GM23248 (cell line): ENCODE measurements at places on chromosomes 1 and 21.
A peak's percentile ranks its signal among the peaks of the same experiment; 100 is the strongest.

- DNase-seq = no peak
Observed at GRCh38 chr1:47515164-47515789, 77.4 kb downstream of the FOXD2 start.

DNA sequence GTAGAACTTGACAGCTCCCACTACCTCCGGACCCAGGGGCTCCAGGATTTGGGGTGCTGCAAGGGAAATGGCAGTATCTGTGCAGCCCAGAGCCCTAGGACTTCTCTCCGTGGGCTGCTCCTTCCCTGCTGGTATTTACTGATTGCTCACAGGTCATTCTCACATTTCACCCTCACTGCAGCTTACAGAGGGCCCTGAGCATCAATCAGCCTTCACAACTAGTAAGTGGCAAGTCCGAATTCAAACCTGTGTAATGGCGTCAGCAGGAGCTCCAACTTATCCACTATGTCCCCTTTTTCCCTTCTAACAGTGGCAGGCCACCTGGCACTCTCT lies 32.4 kb downstream of the PIK3C2B start:
- no peak for DNase-seq

- DNase-seq = no peak
Observed at GRCh38 chr1:92017656-92018055, 12.1 kb upstream of the EPHX4 start.

GRCh38 chr1:100995198-100995988 lies 30.2 kb downstream of the DPH5 start:
- no peak for DNase-seq

DNA sequence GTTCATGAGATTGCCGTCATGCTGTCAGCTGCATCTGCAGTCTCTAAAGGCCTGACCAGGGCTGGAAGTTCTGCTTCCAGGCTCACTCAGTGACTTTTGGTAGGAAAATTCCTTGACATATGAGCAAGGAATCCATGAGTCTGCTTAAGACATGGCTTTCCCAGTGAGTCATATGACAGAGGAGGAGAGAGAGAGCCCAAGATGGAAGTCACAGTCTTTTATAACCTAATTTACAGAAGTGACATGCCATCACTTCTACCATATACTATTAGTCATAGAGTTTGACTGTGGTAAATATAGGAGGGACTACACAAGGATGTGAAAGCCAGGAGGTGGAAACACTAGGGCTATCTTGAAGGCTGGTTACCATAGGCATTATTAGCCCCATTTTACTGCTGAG lies 115.2 kb downstream of the ROR1 start:
- peak; percentile 85 for DNase-seq

GRCh38 chr1:161725908-161726472 lies 4.6 kb downstream of the FCRLB start:
- peak; percentile 80 for DNase-seq

DNA sequence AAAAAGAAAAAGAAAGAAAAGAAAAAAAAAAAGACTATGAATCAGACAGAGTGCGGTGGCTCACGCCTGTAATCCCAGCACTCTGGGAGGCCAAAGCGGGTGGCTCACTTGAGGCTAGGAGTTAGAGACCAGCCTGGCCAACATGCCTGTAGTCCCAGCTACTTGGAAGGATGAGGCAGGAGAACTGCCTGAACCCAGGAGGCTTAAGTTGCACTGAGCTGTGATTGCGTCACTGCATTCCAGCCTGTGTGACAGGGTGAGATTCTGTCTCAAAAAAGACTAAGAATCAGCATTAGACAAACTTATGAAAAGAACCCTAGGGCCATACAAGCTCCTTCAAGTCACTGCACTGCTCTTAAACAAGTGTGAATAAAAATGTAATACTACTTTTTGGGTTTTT lies 16.9 kb downstream of the PSMB4 start:
- peak; percentile 82 for DNase-seq

DNA sequence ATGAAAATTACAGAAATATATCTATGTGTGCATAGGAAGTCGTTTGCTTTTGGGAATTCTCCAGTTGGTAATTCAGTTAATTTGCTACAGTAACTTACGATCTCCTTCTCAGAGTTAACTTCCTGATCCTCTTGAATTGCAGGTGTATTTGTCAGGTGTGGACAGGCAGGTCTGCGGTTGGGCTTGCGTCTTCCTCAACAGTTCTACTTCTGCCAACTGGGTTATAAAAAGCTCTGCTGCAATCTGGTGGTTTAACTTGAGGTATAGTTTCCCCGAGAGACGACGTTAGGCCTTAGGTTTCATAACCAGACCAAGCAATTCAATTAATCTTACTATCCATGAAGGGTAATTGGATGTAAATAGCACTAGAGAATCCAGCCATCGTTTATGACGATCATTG lies 88.2 kb downstream of the GABPA start:
- DNase-seq = no peak

GRCh38 chr1:24322470-24323177 lies 3.5 kb downstream of the GRHL3 start:
- no peak for DNase-seq

DNA sequence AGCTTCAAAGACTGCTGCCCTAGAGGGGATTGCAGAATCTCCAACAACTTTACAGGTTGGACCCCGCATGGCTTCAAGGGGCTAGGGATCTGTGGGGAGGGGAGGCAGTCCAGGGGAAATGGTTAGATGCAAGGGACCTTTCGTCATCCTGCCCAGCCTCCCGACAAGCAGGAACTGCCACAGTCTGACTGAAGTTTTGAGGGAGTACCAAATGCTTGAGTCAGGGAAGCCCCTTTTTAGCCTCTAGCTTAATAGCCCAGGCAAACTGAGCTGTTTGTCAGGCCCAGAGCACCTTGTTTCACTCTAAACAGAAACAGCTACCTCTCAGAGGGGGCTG lies 1.1 kb downstream of the TOR3A start:
- peak; percentile 63 for DNase-seq

- no peak for DNase-seq
Observed at GRCh38 chr21:45940621-45941337, 40.8 kb upstream of the COL6A1 start.

GRCh38 chr1:93223023-93223675 lies 42.6 kb downstream of the CCDC18 start:
- no peak for DNase-seq

DNA sequence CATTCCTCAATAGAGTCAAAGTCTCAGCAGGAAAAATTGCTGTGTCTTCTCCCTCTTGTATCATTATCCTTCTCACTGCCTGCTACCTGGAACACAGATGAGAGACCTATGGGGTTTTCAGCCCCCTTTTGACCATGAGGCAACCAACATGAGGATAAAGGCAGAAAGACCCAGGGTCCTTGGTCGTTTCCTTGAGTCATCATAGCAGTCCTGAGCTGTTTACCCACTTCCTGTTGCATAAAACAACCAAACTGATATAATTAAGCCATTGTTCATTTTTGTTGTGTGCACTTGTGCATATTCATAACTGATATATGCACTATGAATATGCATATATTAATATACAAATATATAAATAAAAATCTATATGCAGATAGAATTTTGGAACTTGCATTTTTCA lies 188.3 kb upstream of the MAP1LC3C start:
- no peak for DNase-seq

DNA sequence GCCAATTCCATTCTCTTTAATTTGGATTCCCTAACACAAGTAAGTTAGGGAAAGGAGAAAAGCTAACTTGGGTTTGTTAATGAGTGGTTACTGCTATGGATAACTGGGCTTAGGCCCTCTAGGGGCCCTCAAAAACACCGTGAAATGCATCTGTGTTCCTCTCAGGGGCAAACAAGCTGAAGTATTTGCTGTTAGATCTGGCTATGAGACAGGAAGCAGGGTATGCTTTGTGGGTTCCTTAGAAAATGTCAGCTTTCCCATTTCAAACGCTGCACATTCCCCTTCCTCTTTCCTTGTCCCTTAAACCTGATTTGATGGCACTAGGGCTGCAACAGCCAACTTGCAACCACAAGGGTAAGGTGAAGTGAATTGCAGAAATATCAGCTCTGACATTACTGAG lies 5.7 kb upstream of the CAP1 start:
- no peak for DNase-seq

- no peak for DNase-seq
Observed at GRCh38 chr1:10065344-10065685, 32.6 kb downstream of the UBE4B start.

- DNase-seq = no peak
Observed at GRCh38 chr1:18849261-18849711, 10.2 kb downstream of the TAS1R2 start.

- DNase-seq = peak; percentile 70
Observed at GRCh38 chr1:67717876-67718275, 32.9 kb downstream of the GADD45A start.

DNA sequence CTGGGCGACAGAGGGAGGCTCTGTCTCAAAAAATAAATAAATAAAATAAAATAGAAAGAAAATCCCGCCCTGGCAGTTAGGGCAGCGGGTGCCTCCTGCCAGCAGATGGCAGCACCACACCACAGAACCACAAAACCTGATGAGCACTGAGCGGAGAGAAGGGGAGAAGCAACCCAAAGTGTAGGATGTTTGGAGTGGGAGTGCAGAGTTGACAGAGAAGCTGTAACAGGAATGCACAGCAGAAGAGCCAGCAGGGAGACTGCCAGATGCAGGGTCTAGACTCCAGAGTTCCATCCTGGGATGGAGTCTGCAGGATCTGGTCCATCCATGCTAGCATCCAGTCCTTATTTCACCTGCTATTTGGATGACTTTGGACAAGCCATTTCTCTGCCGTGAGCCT lies 29.7 kb upstream of the KIRREL1 start:
- DNase-seq = peak; percentile 79

GRCh38 chr1:204672482-204673121 lies 12.9 kb downstream of the LRRN2 start:
- no peak for DNase-seq

GRCh38 chr1:238223076-238223640 lies 332.4 kb upstream of the ZP4 start:
- DNase-seq = no peak

GRCh38 chr1:208534599-208534897 lies 290.4 kb upstream of the PLXNA2 start:
- no peak for DNase-seq

- DNase-seq = no peak
Observed at GRCh38 chr1:99370476-99370875, 106.2 kb downstream of the PLPPR4 start.

- DNase-seq = no peak
Observed at GRCh38 chr1:65729259-65729658, 63.4 kb upstream of the PDE4B start.

GRCh38 chr1:88956003-88956402 lies 36.4 kb downstream of the KYAT3 start:
- no peak for DNase-seq

DNA sequence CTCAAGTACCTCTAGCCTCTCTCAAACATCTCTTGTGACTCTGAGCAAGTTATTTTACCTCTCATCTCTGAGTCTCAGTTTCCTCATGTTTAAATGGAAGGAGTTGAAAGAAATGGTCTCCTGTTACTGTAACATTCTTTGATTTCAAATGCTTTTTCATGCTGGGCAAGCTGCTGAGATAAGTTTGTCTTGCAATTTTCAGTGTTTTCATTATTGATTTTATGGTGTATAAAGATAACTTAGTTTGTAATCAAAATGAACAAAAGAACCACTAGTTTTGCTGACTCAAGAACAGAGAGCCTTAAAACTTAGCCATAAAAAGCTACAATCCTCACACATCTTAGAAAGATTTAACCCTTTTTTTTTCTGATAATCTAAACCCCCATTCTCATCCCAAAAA lies 4.5 kb downstream of the LIPI start:
- DNase-seq = no peak

DNA sequence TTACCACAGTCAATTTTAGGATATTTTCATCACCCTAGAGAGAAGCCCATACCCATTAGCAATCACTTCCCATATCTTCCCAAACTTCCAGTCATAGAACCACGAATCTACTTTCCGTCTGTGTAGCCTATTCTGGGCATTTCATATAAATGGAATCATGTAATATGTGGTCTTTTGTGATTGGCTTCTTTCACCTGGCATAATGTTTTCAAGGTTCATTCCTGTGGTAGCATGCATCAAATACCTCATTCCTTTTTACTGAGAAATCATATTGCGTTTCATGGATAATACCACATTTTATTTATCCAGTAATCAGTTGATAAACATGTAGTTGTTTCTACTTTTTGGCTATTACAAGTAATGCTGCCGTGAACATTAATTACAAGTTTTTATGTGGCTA lies 21.5 kb downstream of the DESI2 start:
- DNase-seq = no peak

- no peak for DNase-seq
Observed at GRCh38 chr1:22916471-22916820, 56.2 kb downstream of the LACTBL1 start.

DNA sequence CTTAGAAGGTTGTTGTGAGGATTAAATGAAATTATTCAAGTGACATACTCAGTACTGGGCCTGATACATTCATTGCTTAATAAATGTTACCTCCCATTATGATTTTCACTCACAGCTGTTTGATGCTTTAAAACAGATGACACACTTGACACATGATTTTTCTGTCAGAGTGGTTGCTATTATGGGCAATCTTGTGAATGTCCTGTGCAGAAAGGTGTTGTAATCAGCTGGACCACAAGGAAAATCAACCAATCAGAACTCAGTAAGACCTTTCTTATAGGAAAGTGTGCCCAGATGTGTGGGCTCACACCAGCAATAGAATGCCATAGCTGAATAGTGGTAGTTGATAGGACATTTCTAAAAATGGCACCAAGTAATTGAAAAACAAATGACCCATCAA lies 23.5 kb downstream of the GJA5 start:
- DNase-seq = no peak

DNA sequence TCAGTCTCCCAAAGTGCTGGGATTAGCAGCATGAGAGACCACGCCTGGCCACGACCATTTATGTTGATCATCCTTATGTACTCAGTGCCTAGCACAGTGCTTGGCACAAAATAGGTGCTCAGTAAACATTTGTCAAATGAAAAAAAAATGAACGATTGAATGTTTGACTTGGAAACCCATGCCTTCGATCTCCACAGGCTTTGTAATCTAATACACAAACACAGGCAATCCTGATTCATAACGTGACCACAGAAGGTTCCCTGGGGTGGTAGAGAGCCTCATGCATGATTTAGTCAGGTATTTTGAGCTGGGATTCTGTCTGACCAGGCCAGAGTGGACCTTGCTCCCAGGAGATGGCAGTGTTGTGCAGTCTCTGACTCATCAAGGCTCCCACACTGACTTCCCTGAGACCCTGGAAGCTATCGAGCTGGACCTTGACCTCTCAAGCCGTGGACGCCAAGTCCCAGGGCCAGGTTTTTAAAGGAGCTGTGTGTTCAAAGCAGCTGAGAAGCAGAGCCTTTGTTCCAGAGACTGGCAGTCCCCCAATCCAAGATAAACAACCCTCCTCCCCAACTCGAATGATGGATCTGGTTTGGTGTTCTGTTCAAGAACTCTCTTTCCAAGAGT lies 81.1 kb downstream of the PGM1 start:
- peak; percentile 93 for DNase-seq

- peak; percentile 74 for DNase-seq
Observed at GRCh38 chr1:151934048-151934493, 24.8 kb upstream of the THEM4 start.

- DNase-seq = no peak
Observed at GRCh38 chr1:50108497-50109059, at the start of gene ELAVL4. TSS of gene ELAVL4 (plus strand) at chr1:50108920. CDS start at chr1:50109190, 270 bp downstream.

GRCh38 chr1:6519935-6520671 lies 28.6 kb upstream of the PLEKHG5 start:
- peak; percentile 91 for DNase-seq

GRCh38 chr1:43009274-43009673 lies 50.6 kb upstream of the SLC2A1 start:
- DNase-seq = no peak
